Breast epithelium (tissue), 4 donors: ENCODE measurements at places on chromosomes 2 and 18.

- H3K4me3 ChIP-seq: no peak overlapping the region
- H3K27ac ChIP-seq: no peak overlapping the region
- H3K4me1 ChIP-seq: no peaks in the 10 kb centered on the region
- no peaks in the 10 kb centered on the region for H3K27me3 ChIP-seq
- no peaks in the 10 kb centered on the region for H3K36me3 ChIP-seq
Observed at GRCh38 chr2:11422491-11422865, 43.5 kb downstream of the E2F6 start.

GRCh38 chr2:103008586-103008985 lies 246.8 kb downstream of the TMEM182 start:
- no peaks in the 10 kb centered on the region for H3K36me3 ChIP-seq
- H3K27ac ChIP-seq: no peak overlapping the region
- H3K4me1 ChIP-seq: no peaks in the 10 kb centered on the region
- DNase-seq: no peak

GRCh38 chr2:19706332-19706731 lies 195.5 kb downstream of the TTC32 start:
- H3K4me1 ChIP-seq: no peaks in the 10 kb centered on the region
- H3K27me3 ChIP-seq: no peaks in the 10 kb centered on the region
- no peak overlapping the region for H3K4me3 ChIP-seq
- DNase-seq: no peak

GRCh38 chr18:45365835-45366234 lies 249.4 kb upstream of the SLC14A2 start:
- H3K4me1 ChIP-seq: no peaks in the 10 kb centered on the region
- no peaks in the 10 kb centered on the region for H3K36me3 ChIP-seq
- DNase-seq: no peak
- no peaks in the 10 kb centered on the region for H3K27me3 ChIP-seq
- no peak overlapping the region for H3K4me3 ChIP-seq
- no peak overlapping the region for H3K27ac ChIP-seq

GRCh38 chr18:23235860-23236259 lies 100.6 kb downstream of the CABLES1 start:
- DNase-seq: no peak
- H3K4me3 ChIP-seq: no peak overlapping the region
- H3K27me3 ChIP-seq: no peaks in the 10 kb centered on the region
- H3K36me3 ChIP-seq: no peaks in the 10 kb centered on the region
- H3K27ac ChIP-seq: no peak overlapping the region

DNA sequence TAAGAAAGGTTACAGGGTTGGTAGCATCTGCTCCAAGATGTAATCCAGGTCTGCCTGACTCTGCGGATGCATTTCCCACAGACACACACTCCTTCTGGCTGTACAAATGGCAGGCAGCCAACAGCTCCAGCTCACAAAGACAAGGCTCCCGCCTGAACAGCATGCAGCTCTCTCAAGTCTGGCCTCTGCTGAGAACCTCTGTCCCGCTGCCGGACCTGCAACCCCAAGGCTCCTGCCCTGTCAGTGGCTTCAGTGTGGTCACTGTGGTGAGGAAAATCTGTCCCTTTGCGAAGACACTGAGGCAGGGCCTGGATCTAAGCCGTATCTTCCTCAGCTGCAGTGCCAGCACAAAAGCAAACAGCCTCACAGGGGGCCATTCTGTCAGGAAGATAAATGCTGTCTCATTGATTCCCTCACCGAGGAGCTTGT lies 469.3 kb upstream of the MEX3C start:
- no peak for DNase-seq
- H3K4me3 ChIP-seq: no peak overlapping the region
- no peaks in the 10 kb centered on the region for H3K36me3 ChIP-seq
- H3K27ac ChIP-seq: no peak overlapping the region
